ENCODE measurements at places on chromosomes 13 and 19.

- no peak for DNase-seq
Measured at GRCh38 chr19:35153701-35154524, 622 bp upstream of the FXYD5 start.

- no peak for DNase-seq
Measured at GRCh38 chr19:48095612-48096175, 14.9 kb downstream of the PLA2G4C start.

- DNase-seq, result no peak
Measured at GRCh38 chr19:6023085-6023682, 45.2 kb upstream of the RANBP3 start.

DNA sequence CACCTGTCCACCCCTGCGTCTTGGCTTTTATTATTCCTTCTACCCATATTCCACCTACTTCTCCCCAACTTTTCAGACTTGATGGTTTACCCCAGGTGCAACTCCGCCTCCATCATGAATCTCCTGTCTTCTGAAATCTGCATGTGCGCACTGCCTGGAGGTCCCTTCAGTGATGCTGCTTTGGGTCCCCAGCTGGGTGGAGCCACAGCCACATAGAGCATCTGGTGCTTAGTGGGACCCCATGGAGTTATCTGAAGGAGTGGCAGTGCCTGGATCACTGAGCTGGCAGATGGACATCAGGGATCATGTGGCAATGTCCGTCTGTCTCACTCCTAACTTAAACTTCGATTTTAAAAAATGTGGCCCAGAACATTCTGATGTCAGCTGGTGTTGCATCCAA, 13.5 kb downstream of the ZNF536 start:
- no peak for DNase-seq

- DNase-seq, result no peak
Measured at GRCh38 chr19:11288349-11288748, 7.6 kb upstream of the TSPAN16 start.

DNA sequence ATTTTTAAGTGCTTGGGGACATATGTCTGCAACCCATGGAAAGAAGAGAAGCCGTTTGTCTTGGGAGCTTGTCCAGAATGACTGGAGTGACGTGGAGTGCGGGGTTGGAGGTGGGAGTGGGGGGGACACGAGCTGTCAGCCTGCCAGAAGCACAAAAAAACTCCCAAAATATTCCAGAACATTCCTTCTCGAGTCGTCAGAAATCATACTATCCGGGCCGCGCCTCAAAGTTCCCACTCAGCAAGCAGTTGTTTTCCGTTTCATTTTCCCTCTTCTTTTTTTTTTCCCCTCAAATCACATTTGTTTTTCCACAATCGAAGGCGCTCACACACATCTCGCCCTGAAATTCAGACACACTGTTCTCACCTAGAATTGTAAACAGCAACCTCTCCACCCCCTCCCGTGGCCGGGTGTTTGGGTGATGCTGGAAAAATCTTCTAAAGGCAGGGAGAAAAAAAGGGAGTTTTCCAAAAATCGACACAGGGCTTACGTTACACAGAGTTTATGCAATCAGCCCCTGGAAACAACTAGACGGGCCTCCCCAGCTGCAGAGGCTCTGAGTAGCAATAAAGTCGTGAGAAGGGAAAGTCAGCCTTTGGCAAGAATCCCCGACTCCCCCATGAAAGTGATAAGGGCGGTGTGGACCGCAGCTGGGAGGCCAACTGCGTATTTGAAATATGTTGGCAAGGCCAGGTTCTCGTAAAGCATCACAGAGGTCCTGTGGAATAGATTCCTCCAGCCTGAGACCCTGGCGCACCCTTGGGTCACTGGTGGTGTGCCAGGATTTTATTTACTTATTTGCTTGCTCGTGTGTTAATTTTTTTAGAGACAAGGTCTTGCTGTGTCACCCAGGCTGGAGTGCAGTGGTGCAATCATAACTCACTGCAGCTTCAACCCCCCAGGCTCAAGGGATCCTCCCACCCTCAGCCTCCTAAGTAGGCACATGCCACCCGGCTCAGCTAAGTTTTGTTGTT, 31.2 kb upstream of the KLF2 start:
- DNase-seq, result no peak

DNA sequence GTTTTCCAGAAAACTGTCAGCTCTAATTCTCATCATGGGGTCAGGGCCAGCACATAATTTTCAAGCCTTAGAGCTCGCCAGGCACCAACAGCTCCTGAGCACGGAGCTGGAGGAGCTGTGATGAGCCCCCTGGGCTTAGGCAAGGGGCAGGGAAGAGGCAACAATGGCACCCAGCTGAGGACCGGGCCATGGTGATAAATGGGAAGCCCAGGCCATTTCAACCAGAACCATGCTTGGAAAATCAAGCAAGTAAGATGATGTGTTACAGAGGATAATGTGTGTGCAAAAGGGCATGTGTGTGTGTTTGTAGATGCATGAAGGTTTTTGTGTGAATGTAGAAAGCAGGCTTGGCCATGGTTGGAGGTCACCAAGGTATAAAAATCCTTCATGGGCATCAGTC, 66.8 kb upstream of the UBAC2 start:
- no peak for DNase-seq

Data from NCI-H2107 (cell line).